ENCODE measurements at places on chromosomes 3 and 15.

DNA sequence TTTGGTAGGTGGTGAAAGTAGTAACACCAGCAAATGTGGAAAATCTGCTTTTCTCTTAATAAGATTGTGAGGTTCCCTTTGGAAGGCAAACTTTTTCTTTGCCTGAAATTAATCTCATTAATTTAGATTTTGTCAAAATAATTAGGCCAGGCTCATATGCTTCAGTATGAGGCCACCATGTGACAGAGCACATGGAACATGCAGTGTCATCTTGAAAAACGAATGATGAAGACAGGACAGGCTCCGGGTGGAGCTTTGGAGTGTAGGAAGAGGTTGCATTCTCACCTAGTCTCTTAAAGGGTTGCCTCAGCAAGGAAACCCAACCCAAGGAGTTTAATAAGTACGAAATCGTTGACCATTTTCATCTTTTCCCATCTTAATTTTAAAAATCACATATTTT is 18.6 kb upstream of the LZTFL1 start:
- no peak for DNase-seq

DNA sequence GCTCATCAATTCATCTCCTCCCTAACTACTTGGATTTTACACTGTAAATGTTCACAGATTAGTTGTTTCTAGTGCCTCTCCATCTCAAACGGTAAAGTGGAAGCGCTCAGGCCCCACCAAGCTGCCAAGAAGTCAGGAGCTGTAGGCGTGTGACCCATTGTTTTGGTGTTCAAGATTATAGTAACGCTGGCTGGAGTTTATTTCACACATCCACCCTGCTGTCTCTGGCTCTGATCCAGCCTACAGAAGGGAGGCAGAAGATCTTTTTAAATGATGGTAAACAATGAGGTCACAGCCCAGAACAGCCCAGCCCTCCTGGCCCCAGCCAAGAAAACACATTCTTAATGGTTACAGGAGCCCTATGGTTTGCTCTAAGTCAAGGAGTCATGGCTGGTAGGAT is 25.7 kb upstream of the GALNT15 start:
- no peak for DNase-seq

DNA sequence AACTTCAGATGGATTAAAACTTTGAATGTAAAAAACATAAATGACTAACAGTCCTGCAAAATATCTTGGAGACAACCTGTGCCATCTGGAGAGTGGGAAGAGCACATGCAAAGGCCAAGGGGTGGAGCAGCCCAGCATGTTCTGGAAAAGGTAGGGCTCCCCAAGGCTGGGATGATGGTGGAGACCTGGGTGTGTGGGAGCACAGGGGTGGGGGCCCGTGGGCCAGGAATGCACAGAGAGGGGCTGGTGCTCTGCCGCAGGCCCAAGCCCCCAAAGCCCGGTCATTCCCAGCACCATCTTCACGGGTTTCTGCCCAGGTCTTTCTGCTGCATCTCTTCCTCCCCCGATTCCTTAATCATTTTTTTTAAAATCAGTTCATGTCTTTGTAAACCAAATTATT is 9.7 kb upstream of the GATA2 start:
- DNase-seq = no peak

DNA sequence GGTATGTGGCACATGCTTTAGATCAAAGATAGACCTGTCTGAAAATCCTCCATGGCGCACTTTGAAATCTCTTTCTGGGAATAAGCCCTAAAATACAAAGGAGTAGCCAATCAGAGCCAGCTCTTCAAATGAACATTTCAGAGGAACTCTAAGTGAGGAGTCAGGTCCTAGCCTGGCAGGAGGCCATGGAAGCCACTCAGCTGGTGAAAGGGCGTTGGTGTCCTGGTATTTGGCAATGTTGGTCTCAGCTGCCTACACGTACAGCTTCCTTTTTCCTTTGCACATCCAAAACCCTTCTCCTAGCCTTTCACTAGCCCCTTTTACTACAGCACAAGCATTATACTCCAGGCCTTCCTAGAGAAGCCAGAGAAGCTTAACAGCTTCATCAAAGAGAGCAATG is 5.5 kb downstream of the WDR73 start:
- DNase-seq = no peak

DNA sequence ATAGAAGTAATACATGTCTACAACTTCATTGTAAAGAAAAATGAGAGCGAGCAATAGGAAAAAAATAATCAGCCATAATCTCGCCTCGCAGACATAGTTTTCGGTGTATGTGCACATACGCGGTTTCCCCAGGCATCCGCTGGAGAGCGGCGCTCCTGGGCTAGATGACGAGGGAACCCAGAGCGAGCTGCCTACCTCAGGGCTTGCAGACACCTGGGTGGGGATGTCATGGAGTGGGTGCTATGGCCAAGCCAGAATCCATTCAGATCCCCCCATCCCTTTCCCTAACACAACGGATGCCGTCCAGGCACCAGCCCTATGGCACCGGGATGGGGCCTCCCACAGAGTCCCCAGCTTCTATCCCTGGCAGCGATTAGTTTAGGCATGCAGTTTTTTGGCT is 4.5 kb upstream of the CFAP100 start:
- no peak for DNase-seq

DNA sequence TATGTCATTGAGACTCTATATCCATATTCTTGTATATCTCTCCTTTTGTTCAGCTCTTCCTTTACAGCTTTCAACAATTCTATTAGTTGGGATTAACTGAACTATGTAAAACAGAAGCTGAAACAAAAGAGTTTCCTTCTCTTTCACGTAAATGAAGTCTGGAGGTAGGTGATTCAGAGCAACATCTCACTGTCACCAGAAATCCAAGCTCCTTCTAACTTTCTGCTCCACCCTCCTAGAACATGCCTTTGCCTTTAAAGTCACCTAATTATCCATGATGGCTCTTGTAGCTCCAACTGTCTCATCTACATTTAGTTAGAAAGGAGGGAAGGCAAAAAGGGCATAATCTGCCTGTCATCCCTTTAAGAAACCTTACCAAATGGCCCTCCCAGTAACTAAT is 458.2 kb upstream of the MDFIC2 start:
- no peak for DNase-seq

DNA sequence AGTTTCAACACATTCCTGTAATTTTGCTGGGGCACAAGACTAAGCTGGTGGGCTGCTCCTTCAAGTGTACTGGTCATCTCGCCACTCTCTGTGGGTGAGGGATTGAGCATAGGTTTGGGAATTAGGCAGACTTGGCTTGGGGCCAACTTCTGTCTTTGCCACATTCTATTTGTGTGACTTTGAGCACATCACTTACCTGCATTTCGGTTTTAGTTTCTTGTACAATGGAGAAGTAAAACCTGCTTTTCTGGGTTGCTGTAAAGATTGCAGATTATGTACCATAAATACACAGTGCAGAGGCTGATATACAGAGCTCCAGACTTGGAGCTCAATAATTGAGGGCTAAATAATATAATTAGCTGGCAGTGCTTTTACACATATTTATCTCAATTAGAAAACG is 162.1 kb downstream of the C3orf38 start:
- DNase-seq = no peak

DNA sequence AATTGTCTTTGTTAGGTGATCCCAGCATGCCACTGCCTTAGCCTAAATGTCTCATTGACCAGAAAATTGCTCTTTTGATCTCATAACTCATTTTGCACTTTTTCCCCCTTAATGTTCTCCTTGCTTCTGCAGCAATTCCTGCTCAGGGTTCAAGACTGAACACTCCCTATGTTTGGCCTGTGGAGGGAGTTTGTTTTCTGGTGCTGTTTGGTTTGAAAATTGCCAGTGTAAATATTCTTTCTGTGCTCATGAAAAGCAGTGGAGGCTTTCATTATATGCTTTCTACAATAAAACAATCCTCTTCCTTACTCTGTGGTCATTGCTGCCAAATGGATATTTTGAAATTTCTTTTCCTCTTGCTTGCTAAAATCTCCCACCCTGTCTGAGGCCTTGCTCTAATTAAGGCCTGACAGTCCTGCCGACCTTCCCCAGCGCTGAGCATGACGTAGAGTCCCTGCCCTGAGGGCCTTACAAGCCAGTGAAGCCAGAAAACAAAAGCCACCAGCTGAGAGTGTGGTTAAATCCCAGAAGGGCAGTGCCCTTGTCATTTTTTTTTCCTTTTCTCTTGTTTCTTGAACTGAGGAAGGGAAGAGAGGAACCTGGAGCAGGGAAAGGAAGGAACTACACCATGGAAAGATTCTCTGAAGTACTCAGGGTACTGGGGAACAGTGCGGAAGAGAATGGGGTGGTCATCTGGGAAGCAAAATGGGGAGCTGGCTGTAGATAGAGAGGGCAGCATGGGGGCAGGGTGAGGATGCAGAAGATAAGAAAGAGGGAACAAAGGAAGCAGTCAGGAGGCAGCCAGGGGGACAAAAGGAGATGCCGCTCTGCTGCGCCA is 24.8 kb downstream of the ZBTB38 start:
- DNase-seq = no peak

GRCh38 chr3:23808525-23808924 is 2.8 kb downstream of the UBE2E1 start:
- DNase-seq = no peak

DNA sequence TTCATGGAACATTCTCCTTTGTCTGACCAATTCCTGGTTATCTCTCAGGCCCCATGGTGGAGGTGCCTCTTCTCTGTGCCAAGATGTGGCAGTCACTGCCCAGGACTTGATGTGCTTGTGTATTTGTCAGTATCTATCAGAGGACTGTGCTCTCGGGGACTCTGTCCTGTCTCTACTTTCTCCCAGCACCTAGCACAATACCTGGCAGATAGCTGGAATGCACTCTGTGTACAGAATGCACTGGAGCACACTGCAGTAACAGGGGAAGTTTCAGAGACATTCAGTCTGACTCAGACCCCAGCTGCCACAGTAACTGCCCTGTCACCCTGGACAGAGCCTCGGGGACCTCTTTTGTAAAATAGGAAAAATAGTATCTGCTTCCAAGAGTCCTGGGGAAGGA is 34.6 kb upstream of the SV2B start:
- DNase-seq = no peak

- no peak for DNase-seq
Observed at GRCh38 chr15:57248074-57248473, 128.2 kb upstream of the CGNL1 start.
